Activated CD8-positive, alpha-beta T cell treated with anti-CD3 and anti-CD28 coated beads, Interleukin-2, amount 10 ng/mL, durations not matched to agents 7 days and 5 days (primary cell): ENCODE measurements at places on chromosomes 5 and 9. TPM values are rescaled to one million over a fixed set of nuclear protein-coding genes. Genes with fewer than 3 reads are reported as not detected.

- H3K4me1 ChIP-seq = no peaks in the 10 kb centered on the region
- H3K27ac ChIP-seq = no peak overlapping the region
- no peak for DNase-seq
- H3K4me3 ChIP-seq = no peak overlapping the region
Observed at GRCh38 chr9:68455451-68455850, 85.2 kb downstream of the TMEM252 start.

DNA sequence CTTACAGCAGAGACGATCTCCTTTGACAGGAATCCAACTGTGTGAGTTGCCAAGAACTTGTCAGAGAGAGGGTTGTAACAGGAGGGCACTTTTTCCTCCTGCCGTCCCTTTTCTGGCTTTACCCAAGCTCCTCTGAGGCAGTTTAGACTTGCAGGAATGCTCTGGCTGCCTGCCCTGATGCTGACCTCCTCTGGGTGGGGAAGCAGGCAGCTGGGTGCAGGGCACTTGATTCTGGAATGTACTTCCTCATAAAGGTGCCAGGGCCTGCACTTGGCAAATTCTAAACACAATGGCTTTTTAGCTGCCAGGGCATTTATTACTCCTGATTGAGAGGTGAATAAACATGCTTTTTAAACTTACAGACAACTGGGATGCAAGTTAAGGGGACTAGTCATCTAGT, 190.4 kb downstream of the EPB41L4A start:
- no peak for DNase-seq
- H3K36me3 ChIP-seq = no peaks in the 10 kb centered on the region
- H3K4me3 ChIP-seq = no peak overlapping the region
- H3K27ac ChIP-seq = no peak overlapping the region

- H3K27ac ChIP-seq = no peak overlapping the region
- peaks cover 31% of the 10 kb centered on the region for H3K27me3 ChIP-seq
- H3K36me3 ChIP-seq = peaks cover 7% of the 10 kb centered on the region
- H3K4me3 ChIP-seq = no peak overlapping the region
- H3K4me1 ChIP-seq = peaks cover 14% of the 10 kb centered on the region
Observed at GRCh38 chr9:14310311-14310710, 3.6 kb downstream of the NFIB start.

GRCh38 chr5:108381350-108381953, 446 bp downstream of the FBXL17 start:
- H3K4me1 ChIP-seq = peaks cover 25% of the 10 kb centered on the region
- H3K27ac ChIP-seq = peak overlapping the region; percentile 97
- H3K4me3 ChIP-seq = peak overlapping the region; percentile 93

Gene HRH2
- 27.5 TPM for total RNA-seq

Gene SCGB3A2
- not detected for total RNA-seq

Gene TMEM8B
- total RNA-seq = 1.6 TPM

Gene ITGA1
- 19.2 TPM for total RNA-seq
